HT1080 (cell line): ENCODE measurements at places on chromosomes 1 and 21.

GRCh38 chr1:18949686-18950400 lies 6.6 kb downstream of the IFFO2 start:
- DNase-seq = no peak

- DNase-seq = peak; percentile 21
These were observed 40.7 kb downstream of the ARHGEF11 start for GRCh38 chr1:157004806-157005205.

- DNase-seq = no peak
These were observed 85.3 kb downstream of the PSMG1 start for GRCh38 chr21:39097981-39098380.

GRCh38 chr1:224668984-224669383 lies 52.9 kb downstream of the CNIH3 start:
- peak; percentile 22 for DNase-seq

DNA sequence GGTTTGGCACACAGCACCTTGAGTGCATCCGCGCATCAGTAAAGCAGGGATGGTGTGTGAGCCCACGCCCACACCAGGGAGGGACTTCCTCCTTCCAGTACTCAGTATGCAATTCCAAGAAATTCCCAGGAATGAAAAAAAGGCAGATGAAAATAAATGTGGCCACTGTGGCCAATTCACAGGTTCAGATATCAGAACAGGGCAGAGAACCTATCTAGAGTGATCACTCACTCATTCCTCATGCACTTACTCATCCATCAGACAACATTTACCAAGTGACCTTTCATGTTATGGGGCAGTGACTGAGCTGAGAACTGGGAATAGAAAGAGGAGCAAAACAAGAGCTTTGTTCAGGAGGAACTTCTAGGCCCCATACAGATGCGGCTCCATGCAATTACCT lies 113.7 kb downstream of the ZSCAN20 start:
- DNase-seq = peak; percentile 86

- DNase-seq = no peak
These were observed 114.3 kb downstream of the TGFB2 start for GRCh38 chr1:218459450-218459849.

DNA sequence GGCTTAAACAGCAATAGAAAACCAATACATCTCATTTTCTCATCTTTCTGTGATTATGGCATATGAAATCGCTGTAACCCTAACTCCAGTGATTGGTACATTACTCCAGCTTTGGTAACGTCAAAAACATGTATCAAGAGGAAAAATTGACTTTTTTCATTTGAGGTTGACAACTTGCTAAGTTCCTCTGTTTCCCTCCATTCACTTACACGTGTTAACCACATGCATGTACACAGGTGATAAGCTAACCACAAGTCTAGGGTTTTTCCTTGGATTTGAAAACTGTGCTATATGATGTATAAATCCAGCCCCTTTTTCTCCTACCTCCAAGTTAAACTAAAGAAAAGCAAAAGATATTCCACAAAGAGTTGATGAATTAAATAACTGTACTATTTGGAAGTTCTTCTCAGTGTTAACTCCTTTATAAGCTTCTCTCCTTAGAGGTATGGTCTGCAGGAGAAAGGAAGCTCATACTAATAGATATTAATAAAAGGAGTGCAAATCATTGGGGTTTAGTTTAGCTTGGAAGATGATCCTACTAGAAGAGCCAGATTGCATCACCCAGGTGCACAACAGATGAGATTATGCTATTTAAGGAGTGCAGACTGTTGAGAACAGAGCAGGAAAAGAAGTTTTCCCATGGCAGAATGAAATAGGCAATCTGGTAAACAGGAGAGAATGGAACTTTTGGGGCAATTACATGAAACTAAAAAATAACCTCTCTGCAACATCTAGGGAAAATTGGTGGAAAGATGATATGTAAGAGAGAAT lies 277.9 kb downstream of the GRIK1 start:
- DNase-seq = no peak

- no peak for DNase-seq
These were observed 114.7 kb downstream of the ACTL8 start for GRCh38 chr1:17869815-17870214.

GRCh38 chr1:115556236-115556635 lies 85.5 kb upstream of the VANGL1 start:
- no peak for DNase-seq

DNA sequence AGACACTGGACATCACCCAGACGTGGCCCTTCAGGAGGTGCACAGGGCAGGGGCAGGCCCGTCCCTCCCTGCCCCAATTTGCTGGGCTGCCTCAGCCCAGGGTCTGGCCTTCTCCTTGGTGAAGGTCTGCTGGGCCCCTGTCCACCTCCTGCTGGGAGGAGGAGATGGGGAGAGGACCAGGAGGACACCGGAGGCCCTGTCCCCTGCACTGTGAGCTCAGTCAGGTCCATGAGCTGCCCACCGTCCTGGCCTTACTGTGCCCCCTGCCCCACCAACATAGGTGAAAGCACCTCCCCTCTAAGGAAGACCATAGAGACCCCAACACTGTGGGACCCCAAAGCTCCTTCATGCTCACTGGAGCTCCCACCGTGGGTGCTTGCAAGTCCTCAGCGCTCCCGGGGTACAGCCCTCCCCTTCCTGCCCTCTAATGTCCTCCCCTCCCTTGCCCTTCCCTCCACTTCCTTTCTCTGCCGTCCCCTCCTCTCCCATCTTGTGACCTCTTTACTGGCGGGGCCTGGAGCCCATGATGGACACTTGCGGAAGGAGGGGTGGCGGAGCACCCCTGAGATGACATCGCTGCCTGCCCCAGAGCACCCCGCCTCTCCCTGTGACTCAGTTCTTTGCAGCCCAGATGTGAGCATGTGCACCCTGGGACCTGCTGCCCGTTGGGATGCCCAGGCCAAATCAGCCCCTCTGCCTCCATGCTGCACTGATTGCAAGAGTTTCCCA lies 4.6 kb downstream of the LRRC3 start:
- no peak for DNase-seq

DNA sequence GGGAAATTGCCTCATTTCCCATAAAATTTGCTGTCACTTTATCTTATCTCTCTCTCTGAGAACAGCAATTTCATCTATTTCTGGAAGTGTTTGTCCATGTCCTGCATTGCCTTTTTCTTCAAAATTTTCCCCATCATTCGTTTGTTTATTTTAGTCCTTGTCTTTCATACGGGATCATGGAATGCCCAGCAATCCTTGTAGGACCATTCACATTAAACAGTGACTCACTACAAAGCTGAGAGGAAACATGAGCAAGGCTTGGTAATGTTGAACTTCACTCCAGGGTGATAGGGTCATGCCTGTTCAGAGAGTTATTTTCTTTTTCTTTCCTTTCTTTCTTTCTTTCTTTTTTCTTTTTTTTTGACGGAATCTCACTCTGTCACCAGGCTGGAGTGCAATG lies 32.2 kb upstream of the HNRNPU start:
- DNase-seq = peak; percentile 77

- DNase-seq = peak; percentile 32
These were observed 9.2 kb upstream of the OSBPL9 start for GRCh38 chr1:51607681-51608095.

- peak; percentile 87 for DNase-seq
These were observed 15.9 kb downstream of the ZMYND12 start for GRCh38 chr1:42439940-42440339.

DNA sequence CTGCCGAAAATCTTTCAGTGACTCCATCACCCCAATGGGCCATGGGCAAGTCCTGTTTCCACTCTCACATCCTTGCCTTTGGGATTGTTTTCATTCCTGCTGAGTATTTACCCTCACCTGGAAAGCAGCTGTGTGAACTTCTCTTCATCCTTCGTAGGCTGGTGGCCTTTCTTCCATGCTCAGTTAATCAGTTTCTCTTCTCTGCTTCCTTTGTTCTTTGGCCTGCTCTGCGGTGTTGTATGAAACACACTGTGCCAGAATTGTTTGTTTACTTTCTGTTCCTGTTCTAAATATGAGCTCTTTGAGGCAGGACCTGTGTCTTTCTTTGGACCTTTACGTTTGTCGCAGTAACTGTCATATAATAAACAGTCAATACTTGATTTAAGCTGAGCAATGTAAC lies 48.6 kb downstream of the ITSN1 start:
- DNase-seq = no peak

- DNase-seq = no peak
These were observed 31.6 kb upstream of the NFIA start for GRCh38 chr1:61050541-61051442.

DNA sequence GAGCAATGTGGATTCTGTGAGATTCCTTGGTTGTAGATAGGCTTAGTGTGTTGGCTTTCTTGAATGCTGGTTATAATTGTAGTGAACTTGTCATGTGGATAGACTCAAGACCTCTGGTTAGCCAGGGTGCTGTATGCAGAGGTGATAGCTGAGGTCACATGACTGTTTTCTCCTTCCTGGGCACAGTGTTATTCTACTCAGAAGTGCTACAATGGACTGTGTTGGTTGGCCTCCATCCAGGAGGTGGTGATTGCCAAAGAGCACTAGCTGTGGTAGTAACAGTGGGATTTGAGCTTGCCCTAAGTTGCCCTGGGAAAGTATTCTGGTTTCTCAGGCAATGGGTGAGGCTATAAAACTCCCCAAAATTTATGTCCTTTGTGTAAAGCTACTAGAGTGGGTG lies 71.6 kb downstream of the SH3BGR start:
- no peak for DNase-seq

DNA sequence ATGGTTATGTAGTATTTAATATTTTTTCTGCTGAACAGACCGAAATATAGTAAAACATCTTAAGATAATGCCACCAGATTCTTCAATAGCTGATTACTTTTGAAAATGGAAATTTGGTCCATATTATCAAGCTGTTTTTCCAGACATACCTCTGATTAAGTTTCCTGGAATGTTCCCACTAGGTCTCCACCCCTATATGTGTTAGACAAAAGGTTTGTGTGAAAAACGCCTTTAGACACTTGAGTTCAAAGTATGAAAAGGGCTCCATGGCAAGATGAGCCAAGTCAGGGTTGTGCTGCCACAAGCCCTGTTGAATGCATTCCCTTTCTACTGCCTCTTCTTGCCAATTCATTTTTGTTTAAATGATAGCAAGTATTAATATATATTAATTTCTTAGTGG lies 52.7 kb downstream of the ZBTB17 start:
- peak; percentile 47 for DNase-seq

DNA sequence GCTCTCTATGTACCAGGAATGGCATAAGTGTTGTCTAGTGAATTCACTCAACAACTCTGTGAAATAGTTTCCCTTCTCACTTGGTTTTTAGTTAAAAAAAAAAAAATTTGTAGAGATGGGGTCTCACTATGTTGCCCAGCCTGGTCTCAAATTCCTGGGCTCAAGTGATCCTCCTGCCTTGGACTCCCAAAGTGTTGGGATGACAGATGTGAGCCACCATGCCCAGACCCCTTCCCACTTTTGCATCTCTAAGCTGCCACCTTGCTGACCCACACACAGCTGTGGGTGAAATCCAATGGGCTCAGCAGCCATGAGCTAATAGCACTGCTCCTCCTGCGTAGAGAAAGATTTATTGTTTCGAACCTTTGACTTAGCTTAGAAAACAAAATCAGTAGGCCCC lies 33.5 kb downstream of the NEK2 start:
- DNase-seq = no peak

DNA sequence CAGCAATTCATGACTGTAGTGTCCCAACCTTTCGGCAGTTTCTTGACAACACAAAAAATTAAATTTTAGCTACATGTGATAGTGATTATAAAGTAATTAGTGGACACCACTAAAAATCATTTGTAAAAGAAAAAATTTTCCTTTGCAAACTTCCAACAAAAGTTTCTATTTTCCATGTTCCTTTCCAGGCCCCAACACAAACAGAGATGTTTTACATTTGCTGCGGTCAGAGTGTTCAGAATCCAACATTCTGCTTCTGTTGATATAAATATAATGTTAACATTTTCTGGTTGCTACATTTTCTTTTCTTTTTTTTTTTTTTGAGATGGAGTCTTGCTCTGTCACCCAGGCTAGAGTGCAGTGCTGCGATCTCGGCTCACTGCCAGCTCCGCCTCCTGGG lies 54.9 kb upstream of the WLS start:
- DNase-seq = no peak

DNA sequence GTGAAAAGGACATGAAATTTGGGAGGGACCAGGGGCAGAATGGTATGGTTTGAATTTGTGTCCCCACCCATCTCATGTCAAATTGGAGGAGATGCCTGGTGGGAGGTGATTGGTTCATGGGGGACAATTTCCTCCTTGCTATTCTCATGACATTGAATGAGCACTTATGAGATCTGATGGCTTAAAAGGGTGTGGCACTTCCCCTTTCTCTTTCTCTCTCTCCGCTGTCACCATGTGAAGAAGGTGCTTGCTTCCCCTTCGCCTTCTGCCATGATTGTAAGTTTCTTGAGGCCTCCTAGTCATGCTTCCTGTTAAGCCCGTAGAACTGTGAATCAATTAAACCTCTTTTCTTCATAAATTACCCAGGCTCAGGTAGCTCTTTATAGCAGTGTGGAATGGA lies 7.6 kb upstream of the GBP4 start:
- no peak for DNase-seq

- no peak for DNase-seq
These were observed 9.6 kb upstream of the ADCY10 start for GRCh38 chr1:167923324-167924056.

DNA sequence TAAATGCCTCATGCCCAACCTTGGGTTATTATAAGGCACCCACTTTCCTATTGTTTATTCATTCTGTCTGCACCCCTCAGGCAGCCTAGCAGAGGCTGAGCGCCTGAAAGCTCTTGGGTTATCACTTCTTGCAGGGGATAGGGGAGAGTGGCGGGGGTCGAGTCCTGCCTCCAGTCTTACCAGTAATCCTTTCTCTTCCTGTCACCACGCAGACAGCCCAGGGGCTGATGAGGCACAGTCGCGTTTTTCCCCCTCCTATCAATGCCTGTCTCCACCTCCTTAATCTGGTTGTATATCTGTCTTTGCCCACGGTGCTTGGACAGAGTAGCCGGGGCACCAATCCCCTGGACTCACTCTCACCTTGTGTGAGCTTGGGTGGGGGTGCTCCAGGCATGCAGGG lies 733.1 kb downstream of the MATN1 start:
- no peak for DNase-seq

DNA sequence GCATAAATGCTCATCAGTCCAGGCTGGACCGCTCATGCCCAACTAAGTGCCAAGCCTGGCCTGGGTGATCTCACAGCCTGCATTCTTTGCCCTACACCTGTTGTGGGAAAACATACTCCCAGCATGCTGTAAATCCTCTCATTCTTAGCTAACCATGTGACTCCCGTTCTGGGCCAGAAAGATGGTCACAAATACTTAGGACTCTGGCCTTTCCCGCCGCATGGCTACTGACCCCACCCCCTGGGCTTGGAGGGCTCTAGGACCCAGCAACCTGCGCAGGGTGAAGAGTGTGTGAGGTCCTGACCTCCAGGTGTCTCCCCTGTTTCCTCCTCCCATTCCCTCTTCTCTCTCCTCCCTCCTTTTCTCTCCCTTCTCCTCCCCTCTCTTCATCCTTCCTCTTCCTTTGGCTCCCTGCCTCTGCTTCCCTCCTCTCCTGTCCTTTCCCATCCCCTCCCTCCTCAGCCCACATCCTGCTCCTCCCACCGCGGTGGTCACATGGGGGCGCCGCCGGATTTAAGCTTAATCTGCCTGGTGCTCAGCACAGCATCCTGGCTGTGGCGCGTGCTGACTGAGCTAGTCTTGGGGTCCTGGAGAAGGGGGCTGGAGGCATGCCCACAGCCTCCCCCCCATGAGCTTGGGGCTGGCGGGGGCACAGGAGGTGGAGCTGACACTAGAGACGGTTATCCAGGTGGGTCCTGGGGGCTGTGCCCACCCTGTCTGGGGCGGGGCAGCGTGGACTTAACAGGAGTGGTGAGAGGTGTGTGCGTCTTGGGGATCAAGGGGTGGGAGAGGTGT lies at the start of gene CROCC:
CROCC (plus strand) TSS at position 541 of the 795 bp plus-strand sequence; CDS start at position 629, 88 bp downstream.
- peak; percentile 86 for DNase-seq
